ENCODE measurements at places on chromosomes 1 and 21.

- no peak for DNase-seq
These were observed 298.5 kb downstream of the SRGAP2C start for GRCh38 chr1:121483234-121483633.

DNA sequence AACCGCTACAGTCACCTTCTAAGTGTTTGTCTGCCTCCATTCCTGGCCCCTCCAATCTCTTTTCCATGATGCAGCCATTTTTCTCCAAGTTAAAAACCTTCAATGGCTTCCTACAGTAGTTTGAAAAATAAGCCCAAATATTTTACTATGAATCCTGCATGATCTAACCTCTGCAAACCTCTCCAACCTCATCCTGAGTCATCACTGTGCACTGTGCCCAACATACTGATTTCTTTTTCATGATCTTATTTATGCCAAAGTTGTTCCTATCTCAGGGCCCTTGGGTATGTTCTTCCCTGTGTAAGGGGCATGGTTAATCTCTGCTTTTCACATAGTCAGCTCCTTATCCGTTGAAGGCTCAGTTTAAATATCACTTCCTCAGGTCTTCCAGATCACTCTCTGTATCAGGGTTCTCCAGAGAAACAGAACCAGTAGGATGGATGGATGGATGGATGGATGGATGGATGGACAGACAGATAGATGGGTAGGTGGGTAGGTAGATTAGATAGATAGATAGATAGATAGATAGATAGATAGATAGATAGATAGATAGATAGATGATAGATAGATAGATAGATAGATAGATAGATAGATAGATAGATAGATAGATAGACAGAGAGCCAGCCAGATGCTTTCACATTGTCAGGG, 18.1 kb upstream of the PTPN14 start:
- no peak for DNase-seq

GRCh38 chr1:31027693-31028526, 37.6 kb downstream of the PUM1 start:
- no peak for DNase-seq

DNA sequence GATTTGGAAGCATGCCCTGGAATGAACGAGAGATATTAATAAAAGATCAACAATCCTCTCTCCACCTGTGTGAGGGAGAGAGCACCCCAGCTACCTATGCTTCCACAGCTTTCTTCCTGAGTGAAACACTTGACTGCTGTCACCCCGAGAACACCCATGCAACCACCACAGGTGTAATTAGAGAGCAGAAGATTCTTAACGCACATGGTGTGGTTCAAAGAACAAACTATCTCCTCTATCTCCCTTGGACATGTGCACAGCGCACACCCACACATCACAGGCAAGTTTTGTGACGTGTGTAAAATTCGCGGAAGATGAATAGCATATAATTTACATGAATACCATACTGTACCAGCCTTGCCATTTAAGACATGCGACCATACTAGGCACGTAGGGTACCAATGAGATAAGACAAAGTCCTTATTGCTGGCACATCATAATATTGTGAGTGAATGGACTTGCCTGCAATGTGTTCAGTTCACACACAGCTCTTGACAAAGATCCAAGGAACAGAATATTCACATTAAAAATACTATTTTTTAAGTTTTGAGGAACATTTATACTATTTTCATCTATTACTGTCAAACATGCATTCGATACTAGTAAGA, 11.6 kb downstream of the ERRFI1 start:
- no peak for DNase-seq

DNA sequence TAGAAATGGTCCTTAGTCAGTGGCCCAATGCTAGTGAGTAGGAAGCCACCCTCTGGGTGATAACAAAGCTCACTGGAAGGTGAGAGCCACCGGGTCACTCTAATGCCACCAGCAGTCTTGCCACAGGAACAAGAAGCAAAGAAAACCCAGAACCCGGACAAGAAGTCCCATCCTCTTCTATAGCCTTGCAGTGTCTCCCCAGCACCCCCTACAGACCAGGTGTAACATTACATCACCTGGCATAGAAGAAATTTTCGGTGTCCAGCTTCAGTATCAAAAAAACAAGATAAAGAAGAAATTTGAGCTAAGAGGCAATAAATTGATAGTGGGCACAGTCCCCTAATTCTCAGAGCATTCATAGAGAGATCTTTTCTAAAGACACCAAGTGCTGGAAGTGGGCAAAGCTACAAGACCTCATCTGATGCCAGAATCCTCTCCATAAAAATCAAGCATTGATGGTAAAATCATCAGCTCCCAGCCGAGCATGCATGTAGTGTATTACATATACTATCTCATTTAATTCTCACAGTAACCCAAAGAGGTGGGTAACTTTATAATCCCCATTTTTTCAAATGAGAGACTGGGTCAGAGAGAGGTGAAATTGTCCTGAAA, 491.0 kb downstream of the MATN1 start:
- no peak for DNase-seq

DNA sequence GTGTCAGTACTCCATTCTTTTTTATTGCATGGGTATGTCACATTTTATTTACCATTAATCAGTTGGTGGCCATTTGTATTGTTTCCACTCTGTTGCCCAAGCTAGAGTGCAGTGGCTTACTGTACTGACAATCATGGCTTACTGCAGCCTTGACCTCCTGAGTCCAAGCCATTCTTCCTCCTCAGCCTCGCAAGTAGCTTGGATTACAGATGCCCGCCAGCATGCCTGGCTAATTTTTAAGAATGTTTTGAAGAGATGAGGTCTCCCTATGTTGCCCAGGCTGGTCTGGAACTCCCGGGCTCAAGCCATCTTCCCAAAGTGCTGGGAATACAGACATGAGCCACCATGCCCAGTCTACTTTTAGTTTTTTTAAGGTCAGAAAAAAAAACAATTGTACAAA, 813 bp upstream of the SFT2D2 start:
- DNase-seq: no peak
